ENCODE measurements at places on chromosomes 3 and 15. TPM values are rescaled to one million over a fixed set of nuclear protein-coding genes. Genes with fewer than 3 reads are reported as not detected.

DNA sequence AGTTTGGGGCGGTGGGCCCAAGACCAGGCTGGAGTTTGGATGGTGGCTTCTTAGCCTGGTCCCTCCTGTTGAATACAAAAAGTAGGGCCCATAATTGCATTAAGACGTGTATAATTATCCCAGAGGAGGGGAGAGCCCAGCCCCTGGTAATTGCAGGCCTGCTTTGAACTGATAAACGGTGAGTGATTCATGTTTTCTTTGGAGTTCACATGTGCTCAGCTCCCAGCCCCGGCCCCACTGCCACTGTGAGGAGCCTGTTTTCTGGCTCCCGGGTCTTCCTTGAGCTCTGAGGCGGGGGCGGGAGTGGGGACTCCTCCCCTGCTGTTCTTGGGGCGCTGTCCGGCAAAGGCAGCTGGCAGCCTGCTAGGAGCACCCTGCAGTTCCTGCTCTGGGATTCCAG is 3.1 kb downstream of the PLXNA1 start:
- no peak for DNase-seq

DNA sequence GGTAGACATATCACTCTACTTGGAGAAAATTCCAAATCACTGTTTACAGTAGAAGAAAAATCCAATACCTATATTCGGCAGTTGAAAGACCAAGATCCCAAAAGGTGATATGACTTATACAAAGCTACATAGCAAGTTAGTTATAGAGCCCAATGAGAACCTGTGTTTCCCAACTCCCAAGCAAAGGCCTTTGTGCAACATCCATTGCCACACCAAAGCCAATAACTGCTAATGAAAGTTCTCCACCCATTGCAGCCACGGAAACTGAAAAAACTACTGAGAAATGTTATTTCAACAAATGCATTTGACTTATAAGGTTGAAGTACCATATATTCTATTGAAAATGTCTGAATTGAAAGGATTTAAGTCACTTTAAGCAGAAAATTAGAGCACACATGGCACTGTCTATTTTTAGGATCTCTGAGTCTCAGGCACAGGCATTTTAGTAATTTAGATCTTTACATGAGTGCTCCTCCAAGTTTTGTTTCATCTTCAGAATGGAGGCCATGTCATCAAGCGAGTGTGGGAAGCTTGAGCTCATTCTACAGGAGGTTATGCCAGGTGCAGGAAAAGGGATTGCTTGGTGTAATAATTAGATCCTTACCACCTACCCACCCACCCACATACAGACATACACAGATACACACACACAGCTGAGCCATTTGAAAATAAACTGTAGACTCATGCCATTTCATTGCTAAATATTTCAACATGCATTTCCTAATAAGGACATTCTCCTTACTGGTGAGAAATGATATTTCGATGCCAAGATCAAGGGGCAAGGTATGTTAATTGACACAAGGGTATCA is 19.7 kb upstream of the ANO10 start:
- no peak for DNase-seq

DNA sequence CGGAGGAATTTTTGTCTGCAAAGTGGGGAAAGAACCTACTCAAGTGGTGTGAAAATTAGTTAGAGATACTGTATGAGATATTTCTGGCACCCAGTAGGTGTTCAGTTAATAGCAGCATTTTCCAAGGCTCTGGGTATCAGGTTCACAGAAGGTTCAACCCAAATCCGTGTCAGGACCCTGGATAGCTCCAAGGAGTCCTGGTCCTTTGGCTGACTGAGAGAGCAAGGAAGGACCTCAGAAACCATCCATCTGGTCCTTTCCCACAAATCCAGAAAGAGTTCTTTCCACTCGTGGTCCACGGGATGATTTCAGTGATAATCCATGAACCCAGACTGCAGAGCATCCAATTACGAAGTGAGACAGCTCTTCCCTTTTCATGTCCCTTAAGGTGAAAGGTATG is 51.4 kb downstream of the SLC6A11 start:
- no peak for DNase-seq

The AADACL2 gene
- 78.2 TPM for total RNA-seq

The CCDC39 gene
- not detected for total RNA-seq

The POTEB gene
- total RNA-seq, result not detected

DNA sequence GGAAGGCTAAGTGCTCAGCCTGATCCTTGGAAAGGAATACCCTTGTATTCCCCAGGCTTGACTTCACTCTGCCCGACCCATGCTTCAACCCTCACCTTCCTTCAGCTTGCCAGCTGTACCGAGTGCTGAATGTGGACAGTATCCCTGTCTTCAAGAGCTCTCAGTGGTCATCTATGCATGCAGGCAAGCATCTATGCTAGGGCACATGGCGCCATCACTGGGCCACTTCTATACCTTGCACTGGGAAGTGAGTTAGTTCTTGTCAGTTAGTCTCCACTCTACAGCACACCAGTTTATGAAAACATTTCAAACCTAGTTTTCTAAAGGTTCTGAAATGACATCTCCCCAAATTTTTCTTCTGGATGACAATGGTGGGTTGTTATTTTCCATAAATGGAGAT is 82.0 kb upstream of the MYRIP start:
- no peak for DNase-seq

GRCh38 chr3:122272879-122273278 is 52.2 kb upstream of the CSTA start:
- no peak for DNase-seq

DNA sequence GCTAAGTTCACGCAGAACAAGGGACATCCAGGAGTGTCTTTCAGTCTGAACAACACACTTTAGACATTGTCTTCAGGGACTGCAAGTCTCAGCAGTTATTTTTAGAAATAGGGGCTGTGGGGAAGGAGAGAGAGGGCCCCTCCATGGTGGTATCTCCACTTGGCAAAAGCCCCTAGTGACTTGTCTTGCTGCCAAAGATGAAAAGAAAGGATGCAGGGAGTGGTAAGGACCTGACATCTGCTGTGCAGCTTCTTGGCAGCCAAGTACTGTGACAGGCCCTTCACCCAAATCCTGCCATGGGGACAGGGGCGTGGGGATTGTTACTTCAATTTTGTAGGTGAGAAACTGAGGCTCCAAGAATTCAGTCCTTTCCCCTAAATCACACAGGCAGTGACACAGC is 21.0 kb upstream of the SEMA6D start:
- no peak for DNase-seq

GRCh38 chr3:186075931-186076567 is 32.8 kb downstream of the ETV5 start:
- DNase-seq, result no peak

GRCh38 chr3:70072180-70072579 is 72.6 kb downstream of the SAMMSON start:
- no peak for DNase-seq

- no peak for DNase-seq
These were observed 106.5 kb upstream of the PROK2 start for GRCh38 chr3:71891483-71891882.

The FBXW12 gene
- not detected for total RNA-seq

Measured in lower leg skin (tissue), 4 donors.